Activated effector memory CD4-positive, alpha-beta T cell treated with anti-CD3 and anti-CD28 coated beads, Interleukin-2, amount 50 U/mL, for 16 hours (primary cell): ENCODE measurements at places on chromosomes 5 and 9.

- no peak for DNase-seq
Measured at GRCh38 chr5:32217886-32218396, 43.8 kb upstream of the GOLPH3 start.

GRCh38 chr5:14184725-14185124 lies 41.6 kb downstream of the TRIO start:
- DNase-seq, result no peak

DNA sequence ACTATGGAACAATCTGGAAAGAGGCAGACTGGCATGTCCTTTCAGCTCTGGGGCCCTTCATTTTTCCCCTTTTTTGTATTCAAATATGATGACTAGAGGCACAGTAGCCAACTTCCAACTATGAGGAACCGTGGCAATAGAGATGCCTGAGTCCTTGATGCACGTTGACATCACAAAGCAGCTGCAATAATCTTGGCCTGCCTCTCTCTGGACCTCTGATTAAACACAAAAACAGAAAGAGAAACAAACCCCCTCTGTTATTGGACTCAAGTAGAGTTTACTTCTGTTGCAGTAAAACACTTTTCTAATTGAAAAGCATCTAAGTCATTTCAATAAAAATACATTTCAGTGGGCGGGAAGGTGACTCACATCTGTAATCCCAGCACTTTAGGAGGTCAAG lies 122.2 kb upstream of the GRAMD2B start:
- DNase-seq, result no peak

GRCh38 chr5:136279314-136279713 lies 86.0 kb downstream of the TRPC7 start:
- DNase-seq, result no peak

DNA sequence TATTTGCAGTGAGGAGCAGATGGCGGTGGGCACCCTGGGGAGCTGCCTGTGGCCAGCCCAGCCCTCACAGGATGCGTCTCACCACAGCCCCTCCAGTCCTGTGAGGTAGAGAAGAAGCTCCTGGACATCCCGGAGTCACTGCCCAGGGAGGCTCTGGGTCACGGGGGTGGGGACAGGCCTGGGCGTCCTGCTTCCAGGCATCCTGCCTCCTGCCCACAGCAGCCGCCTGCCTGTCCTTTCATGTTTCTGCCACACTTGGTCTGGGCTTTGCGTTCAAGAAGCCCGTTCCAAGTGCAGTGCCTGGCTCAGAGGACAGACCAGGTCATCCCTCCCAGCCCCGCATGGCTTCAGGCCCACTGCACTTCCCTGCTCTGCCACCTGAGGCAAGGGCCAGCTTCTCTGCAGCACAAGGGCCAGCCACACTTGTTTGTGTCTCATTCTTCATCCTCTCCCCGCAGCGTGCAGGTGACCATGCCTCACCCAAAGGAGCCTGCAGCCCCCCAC lies 38.2 kb downstream of the ZDHHC11B start:
- DNase-seq, result no peak

DNA sequence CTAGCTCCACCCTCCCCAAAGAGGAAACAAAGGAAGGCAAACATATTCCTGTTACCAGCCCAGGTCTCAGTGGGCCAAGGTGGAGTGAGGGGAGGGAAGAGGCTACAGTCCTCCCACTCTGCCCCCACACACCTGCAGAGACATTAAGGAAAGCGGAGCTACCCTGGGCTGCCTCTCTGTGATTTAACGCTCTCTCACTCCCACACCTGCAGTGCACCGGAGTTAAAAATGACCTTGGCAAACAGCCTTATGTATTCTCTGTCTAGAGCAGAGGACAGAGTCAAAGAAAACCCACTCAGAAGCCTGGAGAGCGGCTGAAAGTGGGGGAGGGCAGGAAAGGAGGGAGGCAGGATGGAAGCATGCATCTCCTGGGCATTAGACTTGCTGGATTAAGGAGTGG lies 32.7 kb downstream of the KCNIP1 start:
- no peak for DNase-seq

- no peak for DNase-seq
Measured at GRCh38 chr9:15253197-15253596, 53.8 kb downstream of the TTC39B start.

DNA sequence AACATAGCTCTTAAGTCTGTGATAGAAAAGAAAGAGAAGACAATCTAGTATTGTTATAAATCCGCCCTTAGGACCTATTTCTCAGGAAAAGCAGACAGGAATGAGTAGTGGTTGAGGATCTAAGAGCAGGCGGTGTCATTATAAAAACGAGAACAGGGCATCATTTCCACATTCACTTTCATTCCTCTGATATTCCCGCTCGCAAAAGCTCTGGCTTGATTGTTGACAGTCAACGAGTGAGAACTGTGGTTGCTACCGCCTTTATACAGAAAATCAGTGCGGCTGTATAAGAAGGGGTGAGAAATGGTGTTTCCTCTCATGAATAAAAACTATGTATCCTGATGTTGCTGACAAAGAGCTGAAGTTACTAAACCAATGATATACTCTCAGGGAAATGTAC lies 1409.6 kb upstream of the WWC1 start:
- DNase-seq, result no peak

DNA sequence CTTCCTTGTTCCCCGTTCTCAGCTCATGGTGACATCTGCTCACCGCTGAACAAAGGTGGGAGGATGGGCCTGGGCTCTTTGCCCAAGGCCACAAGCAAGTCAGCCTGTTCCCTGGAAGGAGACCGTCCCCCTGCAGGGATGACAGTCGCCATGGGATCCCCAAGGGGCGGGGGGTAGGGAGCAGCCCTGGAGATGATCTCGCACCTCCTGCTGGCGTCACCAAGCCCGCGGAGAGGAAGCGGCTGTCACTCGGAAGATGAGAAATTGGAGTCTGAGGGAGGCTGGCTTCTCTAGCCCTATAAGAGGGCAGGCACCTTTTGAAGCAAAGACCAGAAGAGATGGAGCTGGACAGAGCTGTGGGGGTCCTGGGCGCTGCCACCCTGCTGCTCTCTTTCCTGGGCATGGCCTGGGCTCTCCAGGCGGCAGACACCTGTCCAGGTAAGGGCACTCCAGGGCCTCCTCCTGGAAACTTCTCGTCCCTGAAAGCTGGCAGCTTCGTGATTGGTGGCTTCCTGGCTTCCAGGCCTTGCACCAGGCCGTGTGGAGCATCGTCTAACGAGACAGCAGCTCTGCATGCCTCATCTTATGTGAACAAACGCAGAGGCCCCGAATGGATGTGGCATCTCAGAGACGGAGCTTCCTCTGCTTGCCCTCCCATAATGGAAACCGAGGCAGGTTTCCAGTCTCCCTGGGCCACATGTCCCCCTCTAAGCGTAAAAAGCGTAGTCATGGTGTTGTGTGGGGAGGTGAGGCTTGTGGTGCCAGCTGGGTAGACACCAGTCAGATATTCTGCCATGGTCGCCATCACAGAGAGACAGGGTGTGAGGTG lies at the start of gene FCN2:
Gene FCN2 (plus strand): TSS at position 327 of the 829 bp plus-strand sequence. CDS start 12 bp downstream, at position 339.
- no peak for DNase-seq

DNA sequence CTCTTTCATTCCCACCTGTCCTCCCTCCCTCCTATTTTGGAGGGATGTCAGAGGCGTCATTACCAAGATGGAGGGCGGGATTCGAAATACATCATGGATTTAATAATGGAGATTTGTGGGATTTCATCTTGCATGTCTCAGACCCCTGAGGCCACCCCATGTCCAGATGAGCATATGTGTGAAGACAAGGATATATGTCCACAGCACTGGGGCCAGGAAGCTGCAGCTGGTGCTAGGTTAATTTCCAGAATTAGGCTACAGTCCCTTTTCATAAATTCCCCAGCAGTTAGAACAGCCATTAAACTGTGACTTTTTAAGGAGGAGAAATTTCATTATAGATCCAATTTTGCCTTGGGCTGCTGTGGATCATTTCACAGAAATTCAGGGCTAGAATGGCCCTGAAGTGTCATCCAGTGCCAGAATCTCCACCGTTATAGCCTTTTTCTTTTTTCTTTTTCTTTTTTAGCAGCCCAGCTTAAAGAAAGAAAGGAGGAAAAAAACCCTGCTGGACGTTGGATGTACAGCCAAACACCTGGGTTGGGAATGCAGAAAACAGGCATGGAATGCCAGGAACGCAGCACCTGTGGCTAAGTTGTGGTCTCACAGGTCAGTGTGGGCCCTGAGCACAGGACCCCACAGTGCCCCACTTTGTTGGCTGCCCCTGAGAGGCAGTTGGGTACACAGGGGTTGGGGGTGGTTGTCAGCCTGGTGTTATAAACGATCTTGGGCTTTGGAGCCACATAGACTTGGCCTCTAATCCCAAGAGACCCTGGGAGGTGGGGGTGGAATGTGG lies 50.2 kb upstream of the CXCL14 start:
- DNase-seq, result no peak

DNA sequence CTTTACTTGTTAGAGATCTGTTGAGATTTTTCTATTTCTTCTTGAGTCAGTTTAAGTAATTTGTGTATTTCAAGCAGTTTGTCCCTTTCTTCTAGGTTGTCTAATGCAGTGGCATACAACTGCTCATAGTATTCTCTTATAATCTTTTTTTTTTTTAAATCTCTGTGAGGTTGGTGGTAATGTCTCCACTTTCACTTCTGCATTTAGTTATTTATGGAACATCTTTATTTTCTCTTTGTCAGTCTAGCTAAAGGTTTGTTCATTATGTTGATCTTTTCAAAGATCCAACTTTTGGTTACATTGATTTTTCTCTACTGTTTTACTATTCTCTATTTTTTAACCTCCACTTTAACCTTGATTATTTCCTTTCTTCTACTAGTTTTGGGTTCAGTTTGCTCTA lies 13.8 kb downstream of the FOXE1 start:
- no peak for DNase-seq

GRCh38 chr9:21853414-21853813 lies 51.0 kb downstream of the MTAP start:
- no peak for DNase-seq

GRCh38 chr5:3999929-4000328 lies 404.3 kb downstream of the IRX1 start:
- DNase-seq, result no peak

DNA sequence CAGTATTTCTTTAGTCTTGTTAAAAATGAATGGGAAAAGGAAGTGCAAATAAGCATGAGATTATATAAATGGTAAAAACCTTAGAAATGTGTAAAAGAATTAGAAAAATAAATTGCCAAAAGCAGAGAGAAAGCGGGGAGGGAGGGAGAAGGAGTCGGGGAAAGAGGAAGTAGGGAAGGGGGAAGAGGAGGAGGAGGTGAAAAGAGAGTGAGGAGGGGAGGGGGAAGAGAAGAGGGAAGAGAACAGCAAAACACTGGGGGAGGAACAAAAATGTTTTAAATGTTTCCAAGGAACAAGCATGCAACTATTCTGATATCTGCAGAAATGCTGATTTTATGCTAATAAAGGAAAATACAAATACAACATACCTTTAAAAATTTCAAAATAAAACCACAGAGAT lies 317.5 kb downstream of the PIK3R1 start:
- DNase-seq, result no peak

DNA sequence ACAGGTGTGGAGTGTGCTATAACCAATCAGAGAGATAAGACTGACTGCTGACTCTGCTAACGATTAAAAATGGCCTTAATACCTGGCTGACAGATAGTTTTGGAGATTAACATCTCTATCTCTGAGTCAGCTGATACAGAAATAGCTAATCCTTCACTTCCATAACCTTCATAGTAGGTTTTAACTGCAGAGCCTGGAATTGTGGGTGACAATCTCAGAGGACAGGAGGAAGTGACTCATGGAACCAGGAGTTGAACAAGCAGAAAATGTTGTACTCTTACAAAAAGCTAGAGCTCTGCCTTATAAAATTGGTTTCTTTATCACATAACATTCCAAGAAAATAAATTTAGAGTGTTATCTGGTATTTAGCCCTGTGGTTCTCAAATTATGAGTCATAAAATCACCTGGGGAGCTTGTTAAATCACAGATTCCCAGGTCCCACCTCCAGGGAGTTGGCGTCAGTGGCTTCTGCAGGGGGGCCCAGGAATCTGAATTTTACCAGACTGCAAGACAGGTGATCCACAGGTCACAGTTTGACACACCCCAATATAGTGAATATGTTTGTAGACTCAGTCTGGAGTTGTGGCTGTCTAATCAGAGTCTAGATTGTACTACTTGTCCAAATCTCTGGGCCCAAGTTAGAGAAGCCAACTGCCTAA lies 44.4 kb upstream of the AFAP1L1 start:
- no peak for DNase-seq

GRCh38 chr9:86282979-86283535 lies 719 bp upstream of the ISCA1 start:
- DNase-seq, result no peak

- no peak for DNase-seq
Measured at GRCh38 chr5:155726267-155726666, 600.7 kb upstream of the SGCD start.

- DNase-seq, result no peak
Measured at GRCh38 chr5:16304846-16305245, 125.3 kb upstream of the MARCHF11 start.

DNA sequence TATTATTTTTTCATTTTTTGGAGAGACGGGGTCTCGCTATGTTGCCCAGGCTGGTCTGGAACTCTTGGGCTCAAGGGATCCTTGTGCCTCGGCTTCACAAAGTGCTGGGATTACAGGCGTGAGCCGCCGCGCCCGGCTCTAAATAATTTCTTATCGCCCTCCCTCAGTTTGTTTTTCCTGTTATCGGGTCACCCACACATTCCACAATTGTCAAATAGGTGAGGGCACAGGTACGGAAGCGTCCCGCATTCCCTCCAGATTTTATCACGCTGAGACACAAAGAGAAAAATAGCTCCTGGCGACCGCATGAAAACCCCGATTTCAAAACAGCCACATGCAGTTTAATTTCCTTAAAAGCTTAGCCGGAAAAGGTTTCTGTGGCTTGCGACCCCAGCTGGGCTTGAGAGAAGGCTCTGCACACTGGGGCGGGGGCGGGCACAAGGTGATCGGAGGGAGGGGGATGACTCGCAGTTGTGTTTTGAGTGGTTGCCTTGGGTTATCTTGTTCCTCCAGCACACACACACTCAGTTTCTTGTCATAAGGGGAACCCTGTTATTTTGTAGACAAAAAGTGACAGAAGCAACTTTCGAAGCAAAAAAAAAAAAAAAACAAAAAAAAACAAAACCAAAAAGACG lies 717 bp upstream of the IQGAP2 start:
- peak; percentile 91 for DNase-seq

GRCh38 chr5:8176101-8176693 lies 307.2 kb downstream of the MTRR start:
- DNase-seq, result no peak
